ENCODE measurements at places on chromosomes 5 and 9. TPM values are rescaled to one million over a fixed set of nuclear protein-coding genes. Genes with fewer than 3 reads are reported as not detected.

ZNF79 gene
- total RNA-seq = 10.7 TPM

GABBR2 gene
- total RNA-seq = 0.38 TPM

ROPN1L gene
- total RNA-seq = not detected

SHISAL2B gene
- total RNA-seq = not detected

ITK gene
- 0.36 TPM for total RNA-seq

GRCh38 chr9:18428661-18429060 lies 45.3 kb upstream of the ADAMTSL1 start:
- DNase-seq = no peak

DNA sequence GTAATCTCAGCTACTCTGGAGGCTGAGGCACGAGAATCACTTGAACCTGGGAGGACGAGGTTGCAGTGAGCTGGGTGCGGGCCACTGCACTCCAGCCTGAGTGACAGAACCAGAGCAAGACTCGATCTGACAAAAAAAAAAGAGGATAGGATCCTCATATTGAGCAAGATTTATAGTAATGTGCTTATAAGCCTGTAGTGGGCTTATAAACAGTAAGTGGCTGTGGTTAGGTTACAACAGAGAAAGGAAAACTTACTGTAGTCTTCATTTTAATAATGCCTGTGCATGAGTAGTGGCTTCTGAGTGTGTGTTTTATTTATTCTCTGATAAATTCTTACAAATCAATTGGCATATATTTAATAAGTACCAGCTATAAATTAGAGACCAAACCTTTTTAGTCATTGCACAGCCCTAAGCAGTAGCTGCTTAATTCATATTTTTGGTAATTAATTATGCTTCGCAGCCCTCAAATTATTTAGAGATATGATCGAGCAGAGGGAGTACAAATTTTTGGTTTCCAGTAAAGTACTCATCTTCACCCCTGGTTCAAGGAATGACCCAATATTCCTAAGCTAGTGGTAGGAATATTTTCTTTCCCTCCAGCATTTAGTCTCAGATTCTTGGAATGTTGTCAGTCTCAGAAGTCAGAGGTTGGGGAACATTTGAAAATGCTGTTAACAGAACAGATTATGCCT lies 73.8 kb upstream of the KLF9 start:
- DNase-seq = no peak

- peak; percentile 46 for DNase-seq
These were observed 6.1 kb downstream of the ST6GALNAC4 start for GRCh38 chr9:127910613-127911205.

DNA sequence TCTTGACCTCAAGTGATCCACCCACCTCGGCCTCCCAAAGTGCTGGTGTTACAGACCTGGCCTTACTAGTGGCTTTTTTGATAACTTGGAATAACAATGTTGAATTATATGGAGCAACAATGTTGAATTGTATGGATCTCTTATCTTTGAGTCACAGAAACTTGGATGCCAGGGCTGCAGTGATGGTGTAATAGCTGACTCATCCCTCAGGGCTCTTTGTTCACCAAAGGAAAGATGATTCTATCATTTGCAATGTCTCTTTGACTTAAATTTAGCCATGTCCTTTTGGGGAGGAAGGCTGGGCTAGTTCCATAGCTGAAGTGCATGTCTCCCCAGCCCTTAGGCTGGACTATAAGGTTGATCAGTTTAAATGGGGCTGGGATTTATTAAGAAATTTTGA lies 172.3 kb downstream of the PDZD2 start:
- DNase-seq = no peak

DNA sequence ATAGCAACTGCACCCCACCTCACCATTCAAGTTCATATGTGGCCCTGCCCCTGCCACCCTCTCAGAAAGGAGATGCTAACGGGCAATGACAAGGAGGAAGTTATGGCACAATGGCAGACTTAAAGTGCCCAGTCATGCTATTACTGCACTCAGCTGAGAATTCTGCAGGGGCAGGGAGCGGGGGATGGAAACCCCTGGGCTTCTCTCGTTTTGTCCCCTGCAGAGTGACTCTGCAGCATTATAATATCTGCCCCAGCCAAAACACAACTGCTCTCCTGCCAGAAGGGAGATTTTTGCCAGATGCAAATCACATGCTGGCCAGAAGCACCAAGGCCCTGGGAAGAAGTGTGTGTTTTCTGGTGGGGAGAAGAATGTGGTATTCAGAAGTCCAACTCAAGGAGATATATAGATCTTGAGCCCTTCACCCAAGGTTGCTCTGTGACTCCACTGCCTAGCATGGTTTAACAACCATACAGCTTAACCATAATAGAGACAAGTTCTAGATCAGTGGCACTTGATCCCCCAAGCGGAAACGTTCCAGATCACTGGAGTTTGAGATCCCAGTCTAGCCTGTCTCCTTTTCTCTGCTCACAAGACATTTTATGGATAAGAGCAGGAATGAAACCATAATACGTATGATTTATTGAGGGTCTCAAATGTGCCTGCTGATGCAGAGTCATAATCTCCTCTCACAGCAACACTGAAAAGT lies 207.0 kb upstream of the MAP3K1 start:
- no peak for DNase-seq

DNA sequence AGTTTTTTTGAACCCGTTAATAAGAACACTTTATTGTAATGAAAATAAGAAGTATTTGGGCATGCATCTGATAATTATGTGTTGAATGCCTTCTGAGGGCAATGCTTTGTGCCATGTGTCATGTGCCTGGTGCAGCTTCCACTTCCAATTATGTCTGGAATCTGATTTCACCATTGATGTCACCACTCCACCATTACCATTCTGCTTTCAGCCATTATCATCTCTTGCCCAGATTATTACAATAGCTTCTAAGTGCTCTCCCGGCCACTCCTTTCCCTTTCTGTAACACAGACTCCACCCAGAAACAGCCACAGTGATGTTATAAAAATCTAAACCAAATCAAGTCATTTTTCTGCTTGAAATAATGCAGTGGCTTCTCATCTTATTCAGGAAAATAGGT lies 171.7 kb downstream of the C9orf152 start:
- no peak for DNase-seq

DNA sequence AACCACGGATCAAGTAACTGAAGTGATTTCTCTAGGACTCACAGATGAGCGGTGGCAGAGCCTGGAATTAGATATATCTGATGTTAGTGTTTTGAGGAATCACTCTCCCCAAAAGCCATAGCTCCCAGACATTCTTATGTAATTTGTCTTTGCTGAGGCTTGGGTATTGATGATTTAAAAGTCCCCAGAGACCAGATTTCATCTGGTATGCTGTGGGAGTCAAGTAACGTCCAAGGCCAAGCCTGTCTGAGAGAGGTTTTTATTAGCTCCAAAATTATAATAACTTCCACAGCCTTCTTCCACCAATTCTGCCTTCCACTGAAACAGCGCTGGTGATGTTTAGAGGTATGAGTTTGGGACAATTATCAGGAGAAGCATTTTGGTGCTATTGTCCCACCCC lies 21.3 kb upstream of the KCNIP1 start:
- DNase-seq = no peak

DNA sequence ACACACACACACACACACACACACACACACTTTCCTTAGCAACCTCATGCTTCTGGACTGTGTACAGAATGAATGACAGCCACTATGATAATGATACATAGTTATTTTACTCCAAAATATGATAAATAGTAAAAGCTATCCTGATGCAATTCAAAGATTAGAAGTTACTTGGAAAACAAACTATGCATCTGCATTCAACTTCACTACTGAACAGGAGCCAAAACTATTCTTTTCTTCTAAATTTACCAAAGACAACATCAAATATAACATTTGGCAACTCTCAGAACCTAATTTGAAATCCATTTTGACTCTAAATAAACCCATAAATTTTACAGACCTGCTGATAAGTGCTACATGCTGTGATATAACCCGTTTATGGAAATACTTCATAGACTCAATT lies 33.3 kb downstream of the GLIS3 start:
- DNase-seq = no peak

GRCh38 chr9:68552700-68553476 lies 12.2 kb upstream of the TMEM252 start:
- DNase-seq = no peak

GRCh38 chr5:170469414-170469813 lies 34.4 kb upstream of the KCNIP1 start:
- no peak for DNase-seq

GRCh38 chr9:466747-467146 lies 252.1 kb downstream of the DOCK8 start:
- no peak for DNase-seq

GRCh38 chr5:137828180-137828579 lies 39.5 kb upstream of the MYOT start:
- DNase-seq = no peak

GRCh38 chr9:124284940-124285441 lies 27.2 kb downstream of the NEK6 start:
- DNase-seq = no peak
